Mucosa of descending colon (tissue), 3 donors: ENCODE measurements at places on chromosomes 3 and 15. TPM values are rescaled to one million over a fixed set of nuclear protein-coding genes. Genes with fewer than 3 reads are reported as not detected.

GRCh38 chr3:44954962-44955361 is 21.0 kb downstream of the ZDHHC3 start:
- no peak for DNase-seq

DNA sequence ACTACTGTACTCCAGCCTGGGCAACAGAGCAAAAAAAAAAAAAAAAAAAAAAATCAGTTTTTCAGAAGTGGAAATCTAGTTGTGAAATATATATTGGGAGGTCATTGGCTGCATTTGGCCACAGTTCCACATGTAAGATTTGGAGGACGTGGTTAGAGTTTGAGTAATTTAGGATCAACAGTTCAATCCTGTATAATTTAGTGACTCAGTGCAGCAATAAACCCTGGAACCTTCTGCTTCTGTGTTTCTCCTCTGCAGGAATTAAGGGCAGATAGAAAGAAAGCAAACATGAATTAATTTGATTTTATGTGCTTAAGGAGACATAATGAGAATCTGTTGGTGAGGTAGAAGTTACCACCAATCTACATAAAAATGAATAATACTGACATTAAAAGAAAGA is 347.0 kb downstream of the PTPRG start:
- no peak for DNase-seq

- DNase-seq = no peak
Observed at GRCh38 chr3:159877924-159878323, 110.7 kb upstream of the IL12A start.

GRCh38 chr3:59527493-59527892 is 477.7 kb upstream of the CFAP20DC start:
- no peak for DNase-seq

Gene BFSP2
- total RNA-seq = not detected

Gene TRMT10C
- total RNA-seq = 17.6 TPM

GRCh38 chr3:37795431-37796061 is 66.1 kb upstream of the CTDSPL start:
- DNase-seq = no peak

Gene ARPP21
- total RNA-seq = 0.29 TPM

DNA sequence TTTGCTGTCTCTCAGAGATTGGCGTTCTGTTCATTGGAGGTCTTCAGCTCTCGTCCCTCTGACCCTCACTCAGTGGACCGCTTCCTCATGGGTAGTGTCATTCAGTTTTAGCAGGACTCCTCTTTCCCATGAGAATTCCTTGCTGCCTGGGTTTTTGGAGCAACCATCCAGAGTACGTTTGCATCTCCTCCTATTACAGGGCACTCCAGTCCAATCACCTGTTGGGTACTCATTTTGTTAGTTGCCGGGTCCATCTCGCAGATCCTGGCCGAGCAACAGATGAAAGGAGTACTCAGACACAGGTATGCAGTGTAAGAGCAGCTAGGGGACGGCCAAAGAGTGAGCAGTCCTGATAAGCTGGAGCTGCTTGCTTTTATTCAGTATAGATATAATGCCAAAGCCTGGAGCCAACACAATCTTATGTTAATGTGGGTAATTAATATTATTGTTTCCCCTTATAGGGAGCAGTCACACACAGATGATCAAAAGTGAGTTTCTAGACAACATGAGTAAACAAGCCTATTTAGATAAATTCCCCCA is 49.6 kb downstream of the ISG20 start:
- DNase-seq = no peak

Gene IL17RE
- total RNA-seq = 41.8 TPM

DNA sequence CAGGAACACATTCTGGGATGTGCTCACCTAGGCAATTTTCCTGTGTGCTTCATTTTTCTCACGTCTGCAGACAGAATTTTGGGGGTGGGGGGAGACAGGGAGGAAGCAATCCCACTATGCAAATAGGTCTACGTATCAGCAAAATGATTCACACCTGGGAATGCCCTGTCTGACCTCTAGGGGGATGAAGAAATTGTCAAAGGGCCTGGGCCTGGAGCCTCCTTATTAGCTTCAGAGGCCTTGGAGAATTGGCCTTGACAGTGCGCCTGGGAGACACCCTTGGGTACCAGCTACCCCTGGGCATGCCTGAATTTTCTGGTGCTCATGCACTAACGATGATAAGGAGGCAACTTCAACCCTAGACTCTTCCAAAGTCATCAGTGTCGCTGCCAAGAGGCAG is 207.5 kb downstream of the CADPS start:
- no peak for DNase-seq

Gene SLC22A13
- total RNA-seq = 0.70 TPM

GRCh38 chr3:42419563-42419962 is 9.2 kb upstream of the LYZL4 start:
- DNase-seq = no peak

DNA sequence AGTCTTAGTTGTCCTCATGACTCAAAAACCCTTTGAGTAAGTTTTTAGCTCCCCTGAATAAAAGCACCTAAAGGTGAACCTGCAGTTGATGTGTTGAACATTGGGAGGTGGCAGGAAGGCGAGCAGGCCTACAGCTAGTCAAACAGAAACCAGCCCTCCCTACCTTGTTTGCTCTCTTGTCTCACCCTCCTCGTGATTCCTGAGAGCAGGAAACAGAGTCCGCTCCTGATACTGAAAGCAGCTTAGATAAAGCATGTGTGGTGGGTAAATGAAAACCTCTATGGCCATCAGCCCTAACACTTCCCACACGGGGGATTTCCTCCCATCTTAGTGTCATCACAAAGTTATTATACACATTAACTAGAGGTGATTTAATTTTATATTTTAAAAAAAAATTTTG is 21.8 kb upstream of the CLDN18 start:
- no peak for DNase-seq

Gene APOD
- 10.7 TPM for total RNA-seq
